ENCODE measurements at places on chromosomes 7 and 10.

- peak; percentile 67 for DNase-seq
These were observed 290.7 kb downstream of the CCDC3 start for GRCh38 chr10:12710594-12711349.

DNA sequence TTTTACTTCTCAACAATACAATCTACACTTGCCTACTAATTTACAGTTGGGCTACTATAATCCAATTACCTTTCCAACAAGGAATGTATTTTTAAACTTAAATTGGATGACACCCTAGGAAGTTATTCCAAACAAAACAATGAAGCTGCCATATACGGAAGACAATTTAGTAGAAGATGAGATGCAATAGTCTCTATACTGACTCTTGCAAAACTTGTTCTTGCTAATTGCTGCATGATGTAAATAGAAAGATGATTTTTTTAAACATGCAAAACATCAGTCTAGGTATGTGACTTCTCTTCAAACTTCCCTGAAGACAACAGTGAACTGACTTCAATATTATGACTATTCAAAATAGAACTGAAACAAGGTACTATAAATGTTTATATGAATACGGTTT is 17.6 kb downstream of the NT5C3A start:
- DNase-seq = no peak

- no peak for DNase-seq
These were observed 15.2 kb upstream of the EXOC6 start for GRCh38 chr10:92832998-92833650.

- no peak for DNase-seq
These were observed 212.1 kb upstream of the GHITM start for GRCh38 chr10:83927166-83927565.

GRCh38 chr7:112868609-112869008 is 78.4 kb upstream of the TMEM168 start:
- DNase-seq = no peak

DNA sequence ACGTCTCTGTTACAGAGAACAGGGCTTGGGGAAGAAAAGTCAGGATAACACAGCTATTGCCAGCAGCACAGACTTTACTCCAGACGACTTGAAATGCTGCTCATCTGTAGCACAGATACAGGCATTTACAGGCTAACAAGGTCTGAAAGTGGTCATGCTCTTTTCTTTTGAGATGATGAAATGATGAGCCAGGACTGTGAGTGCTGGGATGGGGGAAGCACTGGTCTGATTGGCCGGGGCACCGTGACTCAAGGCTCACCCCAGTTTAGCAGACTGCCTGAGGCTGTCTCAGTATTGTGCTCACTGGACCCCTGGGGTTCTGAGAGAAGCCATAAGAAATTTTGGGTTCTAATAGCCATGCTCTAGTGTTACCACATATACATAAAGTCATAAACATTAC is 12.4 kb downstream of the SMKR1 start:
- DNase-seq = no peak

GRCh38 chr7:39950473-39951225 is 593 bp downstream of the CDK13 start:
- DNase-seq = peak; percentile 23

DNA sequence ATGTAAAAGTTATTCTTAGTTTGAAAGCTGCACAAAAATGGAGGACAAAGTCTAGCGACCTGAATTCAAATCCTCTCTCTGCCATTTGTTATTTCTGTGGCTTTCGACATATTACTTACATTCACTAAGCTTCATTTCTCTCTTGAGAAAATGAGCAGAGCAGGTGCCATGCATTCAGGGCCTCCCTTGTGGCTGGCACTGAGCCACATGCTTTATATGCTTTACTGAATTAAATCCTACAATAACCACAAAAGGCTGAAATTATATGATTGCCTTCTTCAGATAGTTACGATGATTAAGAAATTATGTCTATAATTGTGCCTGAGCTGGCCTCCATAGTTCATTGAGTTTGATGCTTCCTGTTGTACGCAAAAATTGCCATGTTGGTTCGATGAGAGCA is 98.7 kb downstream of the NPSR1 start:
- DNase-seq = no peak

DNA sequence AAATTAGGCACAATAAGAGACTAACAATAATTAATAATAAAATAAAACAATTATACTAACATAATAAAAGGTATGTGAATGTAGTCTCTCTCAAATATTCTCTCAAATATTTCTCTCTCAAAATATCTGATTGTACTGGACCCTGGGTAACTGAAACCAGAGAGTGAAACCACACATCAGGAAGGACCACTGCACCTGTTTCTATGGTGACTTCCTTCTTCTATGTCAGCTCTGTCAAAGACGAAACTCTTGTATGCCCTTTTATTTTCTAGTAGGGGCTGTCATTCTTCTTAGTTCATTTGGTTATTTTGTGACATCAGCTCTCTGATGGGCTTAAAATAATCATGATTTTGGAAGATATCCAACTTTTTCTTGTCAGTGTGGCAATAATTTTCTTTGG is 428.0 kb upstream of the TPK1 start:
- DNase-seq = no peak

- no peak for DNase-seq
These were observed 23.5 kb downstream of the POLL start for GRCh38 chr10:101564490-101564991.

Data from AML-193 (cell line).